Chondrocyte (in vitro differentiated cells): ENCODE measurements at places on chromosomes 4 and X. TPM values are rescaled to one million over a fixed set of nuclear protein-coding genes. Genes with fewer than 3 reads are reported as not detected.

GRCh38 chr4:3324093-3324815 is 31.4 kb downstream of the RGS12 start:
- DNase-seq = no peak

GRCh38 chr4:74640111-74640903 is 154.0 kb downstream of the BTC start:
- DNase-seq = no peak

The ASB9 gene
- total RNA-seq = not detected in 3 replicates

The GCNA gene
- total RNA-seq = 3.1 to 4.2 TPM (median 3.2 TPM) in 3 replicates
